ENCODE measurements at places on chromosomes 3 and 15.

GRCh38 chr3:74304424-74304823 lies 310.0 kb downstream of the CNTN3 start:
- no peak for DNase-seq

GRCh38 chr3:44208568-44208967 lies 33.1 kb upstream of the TOPAZ1 start:
- no peak for DNase-seq

DNA sequence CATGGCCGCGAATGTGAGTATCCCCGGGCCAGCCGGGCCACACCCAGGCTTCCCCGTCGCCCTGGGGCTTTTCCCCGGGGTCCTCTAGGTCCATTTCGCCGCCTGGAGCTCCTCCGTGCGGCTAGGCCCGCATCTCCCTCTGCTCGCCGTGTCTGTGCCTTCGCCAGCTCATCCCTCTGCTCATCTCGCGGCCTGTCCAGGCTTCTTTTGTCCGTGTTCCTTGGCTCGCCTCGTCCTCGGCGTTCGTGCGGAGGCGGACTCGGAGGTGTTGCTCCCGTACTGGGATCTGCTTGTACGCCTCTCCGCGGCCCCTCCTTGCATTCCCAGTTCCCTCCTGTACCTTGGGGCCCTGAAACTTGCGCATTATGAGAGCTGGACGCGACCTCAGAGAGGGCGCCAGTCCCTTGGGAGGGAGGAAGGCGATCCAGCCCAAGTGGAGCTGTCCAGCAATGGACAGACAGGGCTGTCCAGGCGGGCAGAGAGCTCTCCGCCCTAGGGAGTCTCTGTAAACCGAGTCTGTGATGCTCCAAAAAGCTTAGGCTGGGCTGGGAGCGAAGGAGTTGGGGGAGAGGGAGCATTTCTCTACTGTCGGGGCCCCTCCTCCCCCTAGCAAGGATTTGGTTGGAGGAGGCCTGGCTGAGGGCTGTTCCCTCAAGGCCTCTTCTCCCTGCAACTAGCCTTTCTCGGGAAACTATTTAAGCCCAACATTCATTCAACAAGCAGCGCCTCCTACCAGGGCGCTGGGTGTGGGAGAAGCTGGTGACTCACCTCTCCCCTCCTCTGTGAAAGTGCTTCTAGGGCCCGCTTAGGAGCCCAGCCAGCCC lies 553 bp downstream of the TMEM43 start:
- peak; percentile 31 for DNase-seq

DNA sequence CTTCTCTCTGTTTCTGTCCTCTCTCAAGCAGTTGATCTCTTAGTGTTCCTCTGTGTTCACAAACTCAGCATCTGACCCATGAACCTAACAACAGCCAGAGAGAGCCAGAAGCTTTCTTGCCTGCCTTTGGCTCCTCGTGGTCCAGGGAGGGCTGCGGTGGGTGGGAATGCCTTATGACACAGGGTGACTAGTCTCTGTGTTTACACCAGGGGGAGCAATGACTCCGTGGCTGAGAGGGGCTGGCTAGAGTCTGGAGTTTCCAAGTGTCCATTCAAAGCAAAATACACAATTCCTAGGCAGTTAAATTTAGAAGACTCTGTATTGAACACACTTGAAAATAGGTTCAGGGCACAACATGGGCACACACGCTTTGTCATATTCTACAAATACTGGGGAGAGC lies 370.0 kb upstream of the FRG2C start:
- DNase-seq, result no peak

- no peak for DNase-seq
These were observed 330.6 kb upstream of the MCTP2 start for GRCh38 chr15:93900476-93901400.

DNA sequence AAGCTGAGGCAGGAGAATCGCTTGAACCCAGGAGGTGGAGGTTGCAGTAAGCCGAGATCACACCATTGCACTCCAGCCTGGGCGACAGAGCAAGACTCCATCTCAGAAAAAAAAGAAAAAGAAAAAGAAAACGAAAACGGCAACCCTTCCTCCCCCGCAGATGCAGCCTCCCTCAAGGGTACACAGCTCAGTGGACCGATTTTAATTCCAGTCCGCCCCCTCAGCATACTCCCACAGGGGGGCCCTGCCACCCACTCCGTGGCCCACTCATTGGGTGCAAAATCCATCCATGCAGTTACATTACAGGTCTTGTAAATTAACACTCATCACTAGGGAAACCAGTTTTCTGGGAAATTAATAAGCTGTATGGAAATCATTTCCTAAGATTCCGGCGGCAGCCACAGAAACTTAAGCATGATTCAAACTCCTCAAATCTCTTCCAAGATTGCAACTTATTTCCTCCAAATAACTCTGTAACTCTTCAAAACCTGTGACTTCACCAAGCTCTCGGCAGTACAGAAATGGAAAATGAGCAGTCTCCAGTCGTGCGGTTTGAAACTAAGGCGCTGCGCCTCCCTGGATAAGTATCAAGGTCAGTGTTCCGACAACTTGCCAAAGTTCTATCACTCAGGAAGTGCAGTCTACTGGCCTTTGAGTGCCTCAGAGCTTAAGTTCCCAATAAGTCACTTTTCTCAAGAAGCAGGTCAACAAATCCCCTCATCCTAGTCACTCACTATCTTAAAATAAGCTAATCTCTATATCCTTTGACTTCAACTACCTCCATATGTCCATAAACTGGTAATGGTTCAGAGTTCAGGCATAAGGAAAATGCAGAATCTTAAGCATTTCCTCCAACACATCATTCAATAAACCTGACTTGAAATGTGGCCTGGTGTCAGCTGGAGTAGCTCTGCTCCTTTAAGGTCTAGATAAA lies 24.7 kb upstream of the KLHL6 start:
- DNase-seq, result no peak

GRCh38 chr15:73368301-73369136 lies at the start of gene HCN4:
Gene HCN4, minus strand, starts transcription at chr15:73368958. Its CDS starts 688 bp downstream, at chr15:73368270.
- DNase-seq, result no peak

GRCh38 chr3:171028779-171029232 lies 2.3 kb upstream of the SLC2A2 start:
- no peak for DNase-seq

GRCh38 chr15:51229907-51230330 lies 108.5 kb downstream of the CYP19A1 start:
- no peak for DNase-seq

GRCh38 chr3:158094235-158095110 lies 11.7 kb downstream of the SHOX2 start:
- no peak for DNase-seq

DNA sequence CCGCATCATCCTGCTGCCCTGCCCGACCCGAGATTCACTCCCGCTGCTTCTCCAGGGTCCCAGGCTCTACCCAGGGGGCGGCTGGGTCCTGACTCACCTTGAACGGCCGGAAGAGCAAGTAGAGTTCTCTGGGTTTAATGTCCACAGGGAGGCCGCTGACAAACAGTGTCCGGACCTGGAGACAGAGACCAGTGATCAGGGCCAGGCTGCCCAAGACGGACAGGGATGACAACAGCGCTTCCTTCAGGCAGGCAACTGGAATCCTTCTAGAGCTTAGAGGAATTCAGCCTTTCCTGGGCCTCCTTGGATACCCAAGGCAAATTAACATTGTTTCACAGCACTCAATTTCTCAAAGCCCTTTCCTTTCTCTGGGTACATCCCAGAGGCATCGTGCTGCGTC lies 23.9 kb downstream of the RBPMS2 start:
- no peak for DNase-seq

DNA sequence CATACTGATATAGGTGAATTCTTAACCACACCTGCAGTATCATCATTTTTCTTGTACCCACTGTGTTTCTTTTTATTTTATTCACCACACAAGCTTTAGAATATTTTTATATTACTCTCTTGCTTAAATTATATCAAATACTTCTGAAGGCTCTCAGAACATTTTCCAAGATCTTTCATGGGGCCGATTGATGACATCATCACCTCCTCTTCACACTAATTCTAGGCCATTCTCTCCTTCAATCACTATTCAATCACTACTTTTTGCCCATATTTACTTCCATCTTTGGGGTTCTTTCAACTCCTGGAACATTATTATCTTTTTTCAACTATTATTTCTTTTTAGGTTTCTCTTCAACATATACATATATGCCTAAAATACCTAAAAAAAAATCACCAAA lies 1438.8 kb upstream of the ALCAM start:
- no peak for DNase-seq

DNA sequence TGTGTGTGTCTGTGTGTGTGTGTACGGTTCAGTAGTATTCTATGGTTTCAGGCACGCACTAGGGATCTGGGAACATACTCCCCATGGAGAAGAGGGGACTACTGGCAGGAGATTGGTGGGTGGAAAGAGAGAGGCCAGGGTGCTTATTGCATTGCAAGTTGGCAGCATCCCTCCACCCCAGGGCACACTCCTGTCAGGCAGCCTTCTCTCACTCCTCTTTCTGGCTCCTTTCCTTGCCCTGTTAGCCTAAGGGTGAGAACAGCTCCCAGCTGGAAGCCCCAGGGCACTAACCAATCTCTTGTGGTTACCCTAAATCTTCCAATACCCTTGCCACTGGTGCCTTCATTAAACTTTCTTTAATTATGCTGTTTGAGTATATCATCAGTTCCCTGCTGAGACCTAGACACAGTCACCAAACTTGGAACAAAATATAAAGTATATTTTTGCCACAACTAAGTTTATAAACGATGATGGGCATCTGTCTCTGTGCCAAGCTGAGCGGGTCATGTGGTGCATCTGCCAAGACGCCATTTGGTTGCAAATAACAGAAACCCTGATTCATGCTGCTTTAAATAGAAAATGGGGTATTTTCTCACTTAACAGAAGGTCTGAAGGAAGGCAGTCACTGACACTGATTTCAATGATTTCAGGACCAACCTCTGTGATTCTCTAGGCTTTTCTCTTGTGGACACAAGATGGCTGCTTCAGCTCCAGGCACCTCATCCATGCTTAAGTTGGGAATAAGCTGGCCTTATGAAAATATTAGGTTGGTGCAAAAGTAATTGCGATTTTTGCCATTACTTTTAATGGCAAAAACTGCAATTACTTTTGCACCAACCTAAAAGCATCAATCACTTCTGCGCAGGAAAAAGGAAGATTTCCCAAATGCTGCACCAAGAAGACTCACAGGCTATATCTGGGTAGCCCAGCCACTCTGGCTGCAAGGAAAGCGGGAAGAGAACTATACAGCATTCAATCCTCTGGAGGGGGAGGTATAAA lies 476.9 kb upstream of the PROK2 start:
- no peak for DNase-seq

Measured in activated naive CD4-positive, alpha-beta T cell (primary cell).